Omental fat pad (tissue), 4 donors: ENCODE measurements at places on chromosomes 2 and 18.

DNA sequence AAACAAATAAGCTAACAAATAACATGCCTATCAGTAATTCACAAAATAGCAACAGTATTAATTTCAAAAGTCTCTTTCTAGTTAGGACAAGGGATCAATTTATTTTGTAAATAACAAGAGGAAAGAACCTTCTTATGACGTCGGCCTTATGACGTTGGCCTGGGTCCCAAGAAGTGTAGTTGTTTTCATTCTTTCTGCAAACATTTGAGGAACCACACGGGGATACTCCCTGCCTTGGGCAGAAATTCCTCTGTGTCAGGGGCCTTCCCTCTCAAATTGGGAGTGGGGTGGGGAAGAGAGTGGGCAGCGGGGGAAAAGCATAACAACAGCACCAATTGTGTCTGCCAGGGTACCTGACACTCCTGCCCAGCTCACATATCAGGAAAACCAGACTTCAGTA is 1.3 kb downstream of the CCDC68 start:
- no peak for DNase-seq

GRCh38 chr2:42046819-42047487 is 868 bp upstream of the PKDCC start:
- DNase-seq = no peak

- no peak for DNase-seq
Observed at GRCh38 chr2:18055290-18055689, 176.8 kb downstream of the KCNS3 start.

DNA sequence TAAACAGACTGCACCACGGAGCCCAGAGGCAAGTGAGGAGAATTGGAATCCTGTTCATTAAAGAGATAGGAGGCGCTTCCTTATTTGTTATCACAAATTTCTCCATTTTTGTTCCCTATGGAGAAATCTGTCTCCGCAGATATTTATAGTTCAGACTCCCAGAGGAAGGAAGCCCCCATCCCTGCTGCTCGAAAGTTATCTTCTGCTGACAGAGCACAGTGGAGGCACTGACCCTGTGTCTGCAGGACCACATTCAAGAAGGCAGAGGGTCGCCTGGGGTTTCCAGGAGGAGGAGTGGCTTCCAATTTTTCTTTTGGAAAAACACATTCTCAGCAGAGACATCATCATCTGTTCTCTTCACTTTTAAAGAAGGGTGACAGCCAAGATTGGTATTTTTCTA is 73.0 kb upstream of the GPR45 start:
- no peak for DNase-seq

DNA sequence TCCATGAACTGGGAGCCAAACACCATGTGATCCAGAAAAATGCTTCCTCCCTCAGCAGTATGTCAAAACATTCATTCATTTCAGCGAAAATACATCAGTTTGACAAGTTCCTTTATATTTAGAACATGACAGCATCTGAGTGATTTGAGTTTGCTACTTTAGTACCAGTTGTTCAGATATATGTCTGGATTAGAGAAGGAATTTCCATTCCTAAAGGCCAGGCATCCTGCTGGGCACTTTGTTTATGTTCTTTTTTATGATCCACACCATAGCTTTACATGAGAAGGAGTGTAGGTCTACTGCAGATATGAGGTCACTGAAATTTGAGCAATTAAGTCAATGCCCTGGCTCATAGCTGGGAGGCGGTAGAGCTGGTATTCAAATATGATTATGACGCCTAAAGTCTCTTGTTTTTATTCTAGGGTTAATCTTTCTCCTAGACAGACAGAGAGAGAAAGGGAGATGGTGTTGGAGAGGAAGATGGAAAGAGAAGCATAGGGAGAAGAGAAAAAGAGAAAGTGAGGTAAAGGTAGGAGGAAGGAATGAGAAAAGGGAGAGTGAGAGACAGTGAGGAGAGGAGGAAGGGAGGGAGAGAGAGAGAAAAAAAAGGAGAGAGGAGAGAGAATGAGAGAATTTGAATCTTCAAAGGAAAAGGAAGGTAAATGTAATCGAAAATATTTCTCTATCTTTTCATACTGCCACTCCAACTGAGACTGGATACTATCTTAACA is 839.5 kb upstream of the FANCL start:
- no peak for DNase-seq
